Activated T-cell treated with anti-CD3 and anti-CD28 coated beads for 24 hours (primary cell): ENCODE measurements at places on chromosomes 16 and 17.

GRCh38 chr16:4410335-4411075 is 5.9 kb downstream of the CORO7 start:
- no peak for DNase-seq

DNA sequence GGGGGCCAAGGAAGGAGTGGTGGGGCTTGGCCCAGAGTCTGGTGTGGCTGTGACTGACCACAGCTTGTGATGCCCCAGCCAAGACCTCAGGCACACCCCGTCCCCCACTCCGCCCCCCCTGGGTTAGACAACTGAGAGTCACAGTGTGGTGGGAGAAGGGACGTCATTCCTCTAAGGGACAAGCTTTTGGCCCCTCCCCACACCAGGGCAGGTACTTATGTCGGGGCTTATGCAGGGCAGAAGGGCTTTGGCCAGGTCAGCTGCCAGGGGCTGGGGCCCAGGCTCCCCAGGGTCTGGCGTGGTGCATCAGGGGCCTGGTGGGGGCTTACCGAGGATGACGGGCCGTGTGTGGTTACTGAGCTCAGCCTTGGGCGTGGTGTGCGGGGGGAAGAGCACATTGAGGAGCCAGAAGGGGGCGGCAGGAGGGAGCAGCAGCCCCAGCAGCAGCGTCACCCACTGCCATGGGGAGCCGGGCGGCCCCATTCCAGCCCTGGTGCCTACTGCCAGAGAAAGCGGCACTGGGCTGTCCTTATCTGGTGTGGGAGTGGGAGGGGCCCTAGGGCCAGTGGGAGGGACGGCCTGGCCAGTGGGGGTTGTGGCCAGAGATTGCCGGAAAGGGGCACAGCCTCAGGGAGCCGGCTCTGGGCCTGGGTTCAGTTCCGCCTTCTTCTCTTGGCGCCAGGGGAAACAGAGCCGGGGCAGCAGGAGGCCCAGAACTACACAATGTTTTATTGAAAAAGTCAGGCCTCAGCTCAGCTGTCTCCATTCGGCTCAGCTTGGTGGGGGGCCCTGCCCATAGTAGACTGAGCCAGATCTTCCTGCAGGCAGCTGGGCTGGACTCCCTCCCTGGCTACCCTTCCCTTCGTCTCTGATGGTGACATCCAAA is at the start of gene LCAT:
TSS of gene LCAT (minus strand) at position 502 of the 886 bp plus-strand sequence. CDS start at position 483, 19 bp downstream.
- no peak for DNase-seq

DNA sequence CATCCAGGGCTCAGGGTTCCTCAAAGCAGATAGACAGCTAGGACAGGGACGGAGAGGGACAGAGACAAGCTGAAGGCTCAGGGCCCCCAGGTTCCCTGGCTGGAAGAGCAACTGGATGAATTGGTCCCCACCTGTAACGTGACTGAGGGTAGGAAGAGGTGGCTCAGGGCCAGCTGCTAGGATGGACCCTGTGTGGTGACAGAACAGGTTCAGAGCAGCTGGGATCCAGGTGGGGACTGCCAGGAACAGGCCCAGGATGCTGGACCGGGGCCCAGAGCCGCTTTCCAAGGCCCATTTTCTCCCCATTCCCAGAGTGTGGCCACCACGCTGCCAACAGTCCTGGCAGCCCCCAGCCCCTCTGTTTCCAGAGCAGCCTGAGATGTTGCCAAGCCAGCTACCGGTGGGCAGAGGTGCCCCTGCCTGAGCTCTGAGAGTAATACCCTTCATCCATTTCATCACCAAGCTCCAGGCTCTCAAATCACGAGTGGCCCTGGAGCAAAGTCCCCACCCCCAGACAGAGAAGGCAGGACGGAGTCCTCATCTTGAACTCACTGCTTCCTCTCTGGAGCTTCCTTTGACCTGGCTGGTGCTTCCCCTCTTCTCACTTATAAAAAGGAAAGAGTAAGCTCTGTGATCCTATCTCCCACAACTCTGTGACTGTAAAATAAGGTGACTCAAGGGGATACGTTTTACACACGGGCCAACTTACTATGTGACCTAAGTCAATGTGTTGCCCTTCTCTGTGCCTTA is 79.6 kb downstream of the TMEM132E start:
- DNase-seq = no peak

- no peak for DNase-seq
These were observed 41.9 kb downstream of the PIGL start for GRCh38 chr17:16258901-16259300.

GRCh38 chr16:20385844-20386832 is 18.4 kb downstream of the PDILT start:
- peak; percentile 24 for DNase-seq
